ENCODE measurements at places on chromosomes 11 and 22.

DNA sequence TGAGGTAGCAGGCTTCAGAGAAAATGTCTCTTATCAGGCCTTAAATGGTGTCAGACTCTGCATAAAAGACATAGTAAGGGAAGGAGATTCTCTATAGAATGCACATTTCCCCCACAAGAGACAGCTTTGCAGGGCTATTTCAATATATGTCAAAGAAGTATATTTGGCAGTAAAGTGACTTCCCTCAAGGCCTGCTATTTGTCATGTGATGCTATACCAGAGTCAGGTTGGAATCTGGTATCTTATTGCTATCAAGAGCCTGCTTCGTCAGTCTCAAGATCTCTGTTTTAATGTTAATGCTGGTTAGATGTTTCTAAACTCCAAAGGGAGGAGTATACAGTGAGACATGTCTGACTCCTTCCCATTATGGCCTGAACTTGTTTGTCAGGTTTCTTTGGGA, 40.4 kb upstream of the MTMR2 start:
- DNase-seq, result no peak

- no peak for DNase-seq
Observed at GRCh38 chr22:26494506-26494905, 10.8 kb downstream of the SRRD start.

DNA sequence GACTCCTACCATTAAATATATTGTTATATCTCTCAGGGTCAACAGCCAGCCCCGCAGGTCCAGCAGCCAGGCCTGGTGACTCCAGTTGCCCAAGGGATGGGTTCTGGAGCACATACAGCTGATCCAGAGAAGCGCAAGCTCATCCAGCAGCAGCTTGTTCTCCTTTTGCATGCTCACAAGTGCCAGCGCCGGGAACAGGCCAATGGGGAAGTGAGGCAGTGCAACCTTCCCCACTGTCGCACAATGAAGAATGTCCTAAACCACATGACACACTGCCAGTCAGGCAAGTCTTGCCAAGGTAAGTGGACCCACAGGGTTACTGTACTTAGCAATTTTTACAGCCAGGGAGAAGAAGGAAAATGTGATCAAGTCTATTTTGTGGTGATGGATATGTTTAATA, 35.1 kb downstream of the EP300 start:
- DNase-seq, result no peak

DNA sequence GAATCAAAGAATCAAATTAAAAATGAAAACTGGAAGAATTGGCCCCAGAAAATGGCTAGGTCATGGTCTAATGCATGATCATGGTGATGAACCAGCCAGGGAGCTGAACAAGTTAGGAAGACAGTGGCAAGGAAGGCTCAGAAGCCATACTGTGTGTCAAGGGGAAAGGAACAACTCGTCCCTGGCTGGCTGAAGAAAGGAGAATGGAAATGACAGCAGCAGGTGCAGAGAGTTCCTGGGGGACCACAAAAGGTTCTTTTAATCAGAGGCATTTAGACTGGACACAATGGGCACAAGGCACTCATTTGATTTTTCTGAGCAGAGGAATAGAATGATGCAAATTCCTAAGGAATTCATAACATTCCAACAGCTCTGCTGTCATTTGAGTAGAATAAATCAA, 209.9 kb downstream of the LARGE1 start:
- no peak for DNase-seq

- DNase-seq, result no peak
Observed at GRCh38 chr11:111166598-111166997, 78.9 kb upstream of the POU2AF2 start.

- no peak for DNase-seq
Observed at GRCh38 chr11:100673063-100673462, 14.0 kb upstream of the ARHGAP42 start.

GRCh38 chr22:38490475-38490874, 15.6 kb downstream of the DDX17 start:
- no peak for DNase-seq

- DNase-seq, result no peak
Observed at GRCh38 chr11:63906585-63906984, 10.4 kb downstream of the RCOR2 start.

DNA sequence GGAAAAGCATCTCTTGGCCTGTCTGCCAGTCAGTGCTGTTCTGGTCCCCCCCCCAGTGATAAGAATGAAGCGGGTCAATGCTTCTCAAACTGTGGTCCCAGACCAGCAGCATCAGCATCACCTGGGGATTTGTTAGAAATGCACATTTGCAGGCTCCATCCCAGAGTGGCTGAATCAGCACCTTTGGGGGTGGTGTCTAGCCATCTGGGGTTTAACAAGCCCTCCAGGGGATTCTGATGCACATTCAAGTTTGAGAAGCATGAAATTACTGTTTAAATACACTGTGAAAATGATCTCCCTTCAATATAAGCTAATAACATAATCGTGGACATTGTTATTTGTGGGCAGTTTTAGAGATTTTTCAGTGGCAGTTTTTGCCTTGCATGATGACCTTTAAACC, 133.5 kb downstream of the MYO18B start:
- no peak for DNase-seq

GRCh38 chr22:22030493-22031182, 48.1 kb upstream of the TOP3B start:
- DNase-seq, result no peak

GRCh38 chr22:22754961-22755777, 110.8 kb downstream of the GGTLC2 start:
- DNase-seq, result no peak

DNA sequence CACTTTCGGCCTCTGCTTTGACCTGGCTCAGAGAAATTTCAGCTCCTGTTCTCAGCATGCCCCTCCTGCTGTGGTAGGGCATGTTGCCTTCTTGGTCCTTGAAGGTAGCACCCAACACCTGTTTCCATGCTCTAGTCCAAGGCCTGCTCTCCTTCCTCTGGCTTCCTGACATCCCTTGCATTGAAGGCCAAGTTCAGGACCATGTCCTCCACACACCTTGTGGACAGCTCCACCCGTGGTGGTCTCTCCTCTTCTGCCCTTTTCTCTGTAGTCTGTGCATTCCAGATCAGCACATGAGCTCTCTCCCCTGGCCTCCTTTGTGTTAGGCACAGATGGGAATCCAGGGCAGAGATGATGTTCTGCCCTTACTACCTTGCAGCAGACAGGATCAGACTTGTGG, 225.3 kb downstream of the ADAMTS15 start:
- DNase-seq, result no peak

- no peak for DNase-seq
Observed at GRCh38 chr11:66987158-66987620, 12.1 kb downstream of the C11orf86 start.

- no peak for DNase-seq
Observed at GRCh38 chr11:119483341-119483880, 60.4 kb upstream of the THY1 start.

- DNase-seq, result no peak
Observed at GRCh38 chr22:38455530-38456271, 702 bp upstream of the KCNJ4 start.

GRCh38 chr11:93988912-93989311, 32.2 kb upstream of the HEPHL1 start:
- DNase-seq, result no peak

DNA sequence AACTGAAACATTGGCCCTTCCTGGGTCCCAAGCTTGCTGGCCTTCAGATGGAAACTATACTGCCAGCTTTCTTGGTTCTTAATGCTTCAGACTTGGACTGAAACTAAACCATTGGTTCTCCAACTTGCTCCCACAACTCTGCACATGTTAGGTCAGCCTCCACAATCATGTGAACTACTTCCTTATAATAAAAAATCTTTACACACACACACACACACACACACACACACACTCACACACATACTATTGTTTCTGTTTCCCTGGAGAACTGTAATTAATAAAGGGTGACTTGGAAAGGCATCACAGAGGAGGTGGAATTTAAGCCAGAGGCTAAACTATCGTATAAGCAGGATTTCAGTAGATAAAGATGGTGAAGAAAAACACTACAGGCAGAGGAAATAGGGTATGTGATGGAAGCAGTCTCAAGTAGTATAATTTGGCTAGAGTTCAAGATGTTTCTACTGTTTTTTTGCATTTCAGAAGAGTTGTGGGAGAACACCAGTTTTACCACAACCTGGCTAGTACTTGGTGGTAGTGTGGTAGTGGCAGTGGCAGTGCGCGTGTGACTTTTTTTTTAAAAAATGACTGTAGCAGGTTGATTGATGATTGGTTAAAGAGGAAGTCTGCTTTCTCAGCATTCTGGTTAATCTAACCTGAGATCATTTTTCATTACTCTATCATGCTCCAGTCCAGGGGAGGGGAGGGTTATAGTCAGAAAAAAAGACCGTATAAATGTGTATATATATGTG, 70.1 kb downstream of the PDE3B start:
- DNase-seq, result no peak

GRCh38 chr11:121449123-121449522, 3.0 kb upstream of the SORL1 start:
- no peak for DNase-seq

GRCh38 chr11:107018902-107019493, 722 bp upstream of the GUCY1A2 start:
- no peak for DNase-seq

DNA sequence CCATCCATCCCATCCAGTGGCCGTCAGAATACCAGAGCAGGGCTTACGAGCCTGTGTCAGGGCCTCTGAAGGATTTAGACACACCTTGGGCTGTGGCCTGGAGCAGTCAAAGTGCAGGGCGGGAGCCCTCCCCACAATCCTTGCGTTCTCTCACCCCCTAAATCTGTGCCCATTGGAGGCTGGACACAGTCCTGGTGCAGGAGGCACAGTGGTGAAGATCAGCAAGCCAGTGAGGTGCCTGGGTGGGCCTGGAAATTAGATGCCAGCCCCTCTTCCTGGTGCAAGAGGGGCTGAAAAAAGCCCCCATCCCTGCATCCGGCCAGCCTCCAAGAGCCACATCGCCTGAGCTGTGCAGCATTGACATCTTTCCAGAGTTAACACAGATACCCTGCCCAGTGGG, 1045.8 kb downstream of the TBC1D22A start:
- DNase-seq, result no peak

DNA sequence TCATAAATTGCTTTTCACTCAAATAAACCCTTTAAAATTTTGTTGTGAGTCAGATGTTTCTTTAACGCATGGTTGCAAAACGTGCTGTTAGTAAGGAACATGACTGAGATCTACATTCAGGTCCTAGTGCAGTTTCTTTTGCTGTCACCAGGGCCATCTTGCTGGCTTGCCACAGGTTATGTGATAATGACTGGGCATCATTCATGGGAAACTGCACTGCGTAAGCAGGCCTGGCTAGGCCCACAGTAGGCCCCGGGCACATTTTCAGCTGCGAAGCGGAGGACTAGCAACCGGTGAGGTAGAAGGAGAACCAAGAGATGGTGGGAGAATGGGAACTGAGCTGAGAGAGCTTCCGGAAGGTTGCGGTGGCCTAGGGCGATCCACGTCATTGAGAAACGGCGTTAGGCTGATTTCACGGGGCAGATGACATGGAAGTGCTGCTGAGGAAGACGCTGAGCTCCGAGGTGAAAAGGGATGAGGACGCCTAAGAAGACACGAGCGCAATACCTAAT, 3.2 kb upstream of the KLHDC7B start:
- DNase-seq, result no peak

GRCh38 chr11:75518771-75519653, 6.7 kb downstream of the GDPD5 start:
- DNase-seq, result no peak

DNA sequence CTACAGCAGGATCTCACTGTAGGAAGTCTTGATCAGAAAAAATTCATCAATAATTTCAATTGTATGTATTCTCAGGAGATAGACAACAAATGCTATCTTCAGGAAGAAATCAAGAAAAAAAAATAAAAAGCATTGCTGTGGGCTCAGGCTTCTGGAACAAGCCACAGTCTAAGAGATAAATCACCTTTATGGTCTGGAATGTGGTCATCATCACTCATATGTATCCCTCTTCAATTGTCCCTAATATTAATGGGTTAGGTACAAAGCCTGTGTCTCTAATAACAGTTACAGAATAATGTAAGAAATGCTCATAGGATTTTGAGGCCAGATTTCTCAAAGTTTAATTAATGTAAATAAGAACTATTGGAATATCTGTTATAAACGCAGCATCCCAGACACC, 305.9 kb upstream of the ANO3 start:
- no peak for DNase-seq

Data from stimulated activated CD8-positive, alpha-beta memory T cell treated with anti-CD3 and anti-CD28 coated beads, Interleukin-7, amount 100 ng/mL, for 1 hour (primary cell).